ENCODE measurements at places on chromosomes 4 and X.

DNA sequence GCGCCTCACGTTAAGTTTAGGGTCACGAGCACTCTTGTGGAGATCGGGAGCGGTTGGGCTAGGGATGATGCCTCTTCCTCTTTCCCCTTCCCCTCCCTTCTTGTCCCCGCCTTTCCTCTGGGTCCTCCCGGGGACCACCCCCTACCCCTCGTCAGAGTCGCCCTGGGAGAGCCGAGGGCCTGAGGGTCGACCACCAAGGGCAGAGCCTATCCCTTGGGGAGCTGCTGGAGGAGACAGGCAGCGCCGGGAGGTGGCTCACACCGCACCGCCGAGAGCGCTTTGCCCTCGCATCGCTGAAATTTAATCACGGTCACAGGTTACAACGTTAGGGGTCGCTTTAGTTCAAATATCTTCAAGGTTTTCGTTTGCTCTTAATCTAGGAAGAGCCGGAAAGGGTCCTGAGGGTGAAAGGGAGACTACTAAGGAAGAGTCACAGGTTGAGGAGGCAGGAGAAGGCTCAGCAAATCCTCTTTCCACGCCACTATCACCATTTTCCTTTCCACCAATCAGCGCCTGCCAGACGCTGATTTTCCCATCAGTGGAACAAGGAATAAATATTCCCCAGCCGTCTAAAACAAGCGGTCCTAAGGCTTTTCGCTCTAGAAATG, 528 bp upstream of the SNCA start:
- peak; percentile 33 for DNase-seq

- no peak for DNase-seq
These were observed 37.7 kb downstream of the SOX3 start for GRCh38 chrX:140467211-140467610.

GRCh38 chr4:102263024-102263787, 82.1 kb downstream of the SLC39A8 start:
- DNase-seq = peak; percentile 9

GRCh38 chrX:5397409-5397808, 831.3 kb downstream of the NLGN4X start:
- DNase-seq = no peak

DNA sequence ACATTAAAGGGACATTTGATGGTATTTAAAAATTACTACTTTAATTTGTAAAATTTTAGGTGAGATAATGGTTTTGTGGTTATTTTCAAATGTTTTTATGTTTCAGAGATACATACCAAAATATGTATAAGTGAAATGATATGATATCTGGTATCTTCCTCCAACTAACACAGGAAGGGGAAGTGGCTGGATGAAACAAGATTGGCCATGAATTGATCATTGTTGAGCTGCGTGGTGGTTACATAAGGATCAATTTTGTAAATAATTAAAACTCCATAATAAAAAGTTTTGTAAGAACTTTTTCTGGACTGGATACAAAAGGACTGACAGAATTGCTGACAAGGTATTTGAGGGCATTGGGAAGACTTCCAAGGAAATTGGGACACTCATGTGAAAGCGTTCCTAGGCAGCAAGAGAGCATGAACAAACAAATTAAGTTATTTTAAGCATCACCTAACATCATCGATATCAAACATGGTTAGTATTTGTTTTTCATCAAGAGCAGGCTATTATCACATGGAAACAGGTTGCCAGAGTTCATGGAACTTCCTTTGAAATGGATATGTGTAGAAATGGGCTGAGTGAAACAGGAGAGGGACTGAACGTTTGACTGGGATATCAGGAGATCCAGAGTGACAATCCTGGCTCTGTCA, 4.4 kb upstream of the PGM2 start:
- DNase-seq = no peak

- DNase-seq = no peak
These were observed 12.3 kb downstream of the ING2 start for GRCh38 chr4:183517194-183517593.

DNA sequence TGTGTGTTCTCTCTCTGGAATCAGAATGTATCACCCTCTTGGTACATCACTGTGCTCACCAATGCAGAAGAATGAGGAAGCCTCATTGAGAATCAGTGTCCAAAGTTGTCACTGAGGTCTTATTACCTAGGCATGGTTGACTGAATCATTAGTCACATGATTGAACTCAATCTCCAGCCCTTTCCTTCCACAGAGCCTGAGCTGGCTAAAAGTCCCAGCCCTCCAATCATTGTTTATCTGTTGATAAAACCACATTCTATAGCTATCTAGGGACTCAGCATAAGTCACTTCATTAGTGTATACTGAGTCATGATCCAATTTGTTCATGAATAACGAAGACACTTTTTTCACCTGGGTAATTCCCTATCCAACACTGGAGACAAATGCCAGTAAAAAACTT, 396.8 kb downstream of the TRAM1L1 start:
- DNase-seq = no peak

DNA sequence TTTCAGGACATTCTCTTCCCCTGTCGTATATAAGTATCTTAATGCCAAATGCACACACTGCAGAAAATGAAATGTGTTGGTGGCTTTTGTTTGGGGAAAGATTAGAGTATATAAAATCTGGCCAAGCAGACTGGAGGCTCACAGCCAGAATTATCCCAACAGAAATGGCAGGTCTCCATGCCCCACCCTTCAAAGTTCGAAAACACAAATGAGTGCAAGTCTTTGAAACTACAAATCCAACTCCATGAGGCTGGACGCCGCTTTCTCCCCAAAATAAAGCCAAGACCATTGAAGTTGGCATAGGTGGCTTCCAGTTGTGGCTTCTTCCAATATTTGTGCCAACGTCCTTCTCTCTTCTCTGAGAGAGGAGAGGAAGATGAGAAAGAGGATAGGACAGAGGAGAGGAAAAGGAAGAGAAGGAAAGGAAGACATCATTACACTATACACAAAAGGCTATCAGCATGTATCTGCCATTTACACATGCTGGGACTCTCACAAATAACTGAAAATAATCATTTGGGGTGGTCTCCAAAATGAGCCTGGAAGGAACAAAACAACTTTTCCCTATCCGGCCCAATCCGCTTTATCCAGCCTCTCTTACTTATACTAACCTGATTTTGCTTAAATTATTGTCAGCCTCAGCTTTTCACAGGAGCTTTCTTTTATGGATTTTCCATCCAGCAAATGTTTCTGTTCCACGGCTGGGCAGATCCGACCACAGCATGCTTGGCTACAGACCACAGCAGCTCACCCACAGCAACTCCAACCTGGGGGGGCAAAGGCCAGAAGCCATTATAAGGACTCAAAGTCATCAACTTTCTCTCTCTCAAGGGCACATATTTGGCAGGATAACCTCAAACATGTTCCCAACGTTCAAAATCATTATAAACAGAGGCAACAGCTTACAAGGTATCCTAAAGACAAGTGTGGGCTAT, 71.7 kb downstream of the APBB2 start:
- DNase-seq = no peak

DNA sequence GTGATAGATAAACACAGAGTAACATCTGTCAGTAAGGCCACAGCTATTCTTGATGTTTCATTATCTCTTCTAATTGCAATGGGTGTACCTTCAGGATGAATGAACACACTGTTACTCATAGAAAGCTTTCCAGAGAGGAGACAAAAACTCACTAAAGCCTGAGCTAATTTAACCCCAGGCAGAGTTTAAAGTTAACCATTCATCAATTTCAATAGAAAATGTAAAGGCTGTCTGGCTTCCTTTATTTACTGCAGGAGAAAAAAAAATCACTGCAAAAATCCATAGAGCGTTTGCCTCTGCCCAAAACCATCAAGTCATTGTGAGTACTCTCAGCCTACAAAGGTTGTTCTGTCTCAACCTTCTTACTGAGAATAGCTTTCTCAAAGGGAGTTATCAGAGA, 376.9 kb downstream of the PPP4R3C start:
- no peak for DNase-seq

GRCh38 chr4:56450342-56450741, 14.3 kb downstream of the PAICS start:
- no peak for DNase-seq

- no peak for DNase-seq
These were observed 1569.9 kb downstream of the PCDH7 start for GRCh38 chr4:32290102-32290501.

GRCh38 chr4:15653420-15653819, 1.7 kb downstream of the FBXL5 start:
- no peak for DNase-seq

DNA sequence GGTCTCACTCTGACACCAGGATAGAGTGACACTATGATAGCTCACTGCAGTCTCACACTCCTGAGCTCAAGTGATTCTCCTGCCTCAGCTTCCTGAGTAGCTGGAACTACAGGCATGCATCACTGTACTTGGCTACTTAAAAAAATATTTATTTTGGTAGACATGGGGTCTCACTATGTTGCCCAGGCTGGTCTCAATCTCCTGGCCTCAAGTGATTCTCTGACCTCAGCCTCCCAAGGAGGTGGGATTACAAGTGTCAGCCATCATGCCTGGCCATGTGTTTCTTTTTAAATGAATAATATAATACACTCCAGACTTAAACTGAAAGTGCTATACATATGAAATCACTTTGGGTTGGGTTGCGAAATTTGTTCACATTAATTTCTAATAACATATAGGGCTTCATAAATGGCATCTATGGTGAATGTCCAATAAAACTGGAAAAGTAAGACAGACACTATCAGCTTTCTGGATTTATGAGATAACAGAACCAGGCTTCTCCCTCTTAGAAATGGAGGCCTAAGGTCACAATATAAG, 48.0 kb downstream of the SEC24D start:
- DNase-seq = no peak

DNA sequence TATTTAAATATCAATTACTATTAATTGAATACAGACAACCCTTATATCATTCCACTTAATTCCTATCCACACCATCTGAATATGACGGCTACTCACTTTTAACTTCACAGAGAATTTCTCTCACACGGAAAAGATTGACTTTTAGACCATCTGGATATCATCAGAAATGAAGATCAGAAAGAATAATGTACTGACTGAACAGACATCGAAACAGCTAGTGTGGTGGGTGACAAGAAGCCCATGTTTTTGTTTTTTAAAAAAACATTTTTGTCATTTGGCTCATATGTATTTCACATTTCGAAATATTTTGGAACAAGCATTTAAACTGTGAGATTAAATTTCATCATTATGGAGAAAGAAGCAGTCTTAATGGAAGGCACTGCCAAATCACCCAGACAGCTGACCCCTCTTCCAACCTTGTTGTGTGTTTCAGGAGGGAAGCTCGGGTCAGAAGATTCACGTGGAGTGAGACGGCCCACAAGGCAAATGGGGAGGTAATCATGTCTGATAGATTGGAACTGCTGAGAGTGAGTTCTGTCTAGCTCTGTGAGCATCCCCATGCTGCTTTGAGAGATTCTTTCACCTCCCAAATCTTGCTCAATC, 204.2 kb upstream of the RASGEF1B start:
- no peak for DNase-seq

- DNase-seq = no peak
These were observed 436.5 kb upstream of the FRG1 start for GRCh38 chr4:189504220-189504619.

DNA sequence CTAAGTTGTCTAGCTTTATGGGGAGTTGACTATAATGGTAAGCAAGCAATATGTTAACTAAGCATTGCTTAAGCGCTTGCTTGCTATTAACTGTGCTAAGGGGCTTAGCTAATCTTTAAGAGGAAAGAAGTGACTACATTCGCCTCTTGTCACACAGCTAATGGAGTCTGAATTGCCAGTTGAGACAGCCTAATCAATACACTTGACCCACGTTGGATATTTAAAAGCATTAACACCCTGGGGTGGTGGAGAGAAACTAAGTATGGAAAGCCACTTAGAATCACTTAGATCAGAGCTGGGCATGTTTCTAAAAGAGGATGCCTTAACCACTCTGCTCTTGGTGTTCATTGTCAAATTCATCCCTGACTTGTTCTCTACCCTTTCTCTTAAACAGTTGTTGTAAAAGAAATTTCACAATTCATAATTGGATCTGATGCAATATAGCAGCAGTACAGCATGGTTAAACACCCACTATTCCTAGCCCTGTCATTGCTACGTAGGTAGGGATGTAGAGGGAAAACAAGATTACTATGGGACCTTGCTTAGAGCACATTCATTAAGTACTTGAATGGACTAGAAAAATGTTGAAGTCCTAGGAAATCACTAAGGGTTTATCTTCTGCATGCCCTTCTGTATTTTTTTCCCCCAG, 3.5 kb downstream of the ZAR1 start:
- no peak for DNase-seq
